ENCODE measurements at places on chromosomes 12 and 14.

DNA sequence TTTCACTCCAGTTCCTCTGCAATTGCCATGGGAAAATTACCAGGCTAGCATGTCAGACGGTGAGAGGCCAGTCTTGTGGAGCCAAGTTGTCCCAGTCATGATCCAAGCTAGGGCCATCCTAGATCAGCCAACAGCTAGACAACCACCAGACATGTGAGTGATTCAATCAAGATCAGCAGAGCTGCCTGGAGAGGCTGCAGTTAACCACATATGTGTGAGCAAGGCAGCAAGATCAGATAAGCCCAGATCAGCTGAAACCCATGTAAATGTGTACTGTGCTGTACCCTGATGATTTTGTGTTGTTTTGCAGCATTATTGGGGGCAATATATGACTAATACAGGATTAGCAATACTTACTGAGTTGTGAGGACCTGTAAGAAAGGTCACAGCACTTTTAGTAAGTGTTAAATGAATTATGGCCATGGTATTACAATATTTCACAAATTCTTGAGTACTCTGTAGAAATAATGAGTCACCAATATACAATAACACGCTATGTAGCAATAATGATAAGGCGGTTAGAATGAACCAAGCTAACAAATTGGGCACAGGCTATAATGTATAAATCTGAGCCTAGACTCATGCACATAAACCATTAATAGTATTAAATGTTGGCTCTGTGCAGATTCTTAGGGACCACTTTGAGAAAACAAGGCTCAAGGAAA, 91.4 kb downstream of the SUDS3 start:
- no peak for DNase-seq

DNA sequence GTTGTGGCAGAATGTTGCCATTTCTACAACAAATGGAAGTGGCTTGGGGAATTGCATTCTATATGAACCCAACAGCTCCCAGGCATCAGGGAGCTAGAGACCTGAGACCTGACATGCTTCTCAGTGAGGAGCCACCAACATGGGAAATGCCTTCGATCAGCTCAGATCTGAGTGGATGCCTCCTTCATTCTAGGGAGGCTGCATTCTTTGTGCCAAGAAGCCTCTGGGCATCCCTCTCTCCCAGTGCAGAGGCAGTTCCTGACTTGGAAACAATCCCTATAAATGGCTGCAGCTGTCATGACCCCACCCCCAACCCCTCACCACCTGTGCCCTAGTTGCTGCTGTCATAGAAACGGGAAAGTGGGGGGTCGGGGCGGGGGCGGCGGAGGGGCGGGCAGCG, 196.3 kb downstream of the PPM1H start:
- no peak for DNase-seq

GRCh38 chr12:84412226-84412625, 500.4 kb downstream of the SLC6A15 start:
- DNase-seq = no peak

- no peak for DNase-seq
Observed at GRCh38 chr12:54749191-54749818, 101.1 kb upstream of the DCD start.

DNA sequence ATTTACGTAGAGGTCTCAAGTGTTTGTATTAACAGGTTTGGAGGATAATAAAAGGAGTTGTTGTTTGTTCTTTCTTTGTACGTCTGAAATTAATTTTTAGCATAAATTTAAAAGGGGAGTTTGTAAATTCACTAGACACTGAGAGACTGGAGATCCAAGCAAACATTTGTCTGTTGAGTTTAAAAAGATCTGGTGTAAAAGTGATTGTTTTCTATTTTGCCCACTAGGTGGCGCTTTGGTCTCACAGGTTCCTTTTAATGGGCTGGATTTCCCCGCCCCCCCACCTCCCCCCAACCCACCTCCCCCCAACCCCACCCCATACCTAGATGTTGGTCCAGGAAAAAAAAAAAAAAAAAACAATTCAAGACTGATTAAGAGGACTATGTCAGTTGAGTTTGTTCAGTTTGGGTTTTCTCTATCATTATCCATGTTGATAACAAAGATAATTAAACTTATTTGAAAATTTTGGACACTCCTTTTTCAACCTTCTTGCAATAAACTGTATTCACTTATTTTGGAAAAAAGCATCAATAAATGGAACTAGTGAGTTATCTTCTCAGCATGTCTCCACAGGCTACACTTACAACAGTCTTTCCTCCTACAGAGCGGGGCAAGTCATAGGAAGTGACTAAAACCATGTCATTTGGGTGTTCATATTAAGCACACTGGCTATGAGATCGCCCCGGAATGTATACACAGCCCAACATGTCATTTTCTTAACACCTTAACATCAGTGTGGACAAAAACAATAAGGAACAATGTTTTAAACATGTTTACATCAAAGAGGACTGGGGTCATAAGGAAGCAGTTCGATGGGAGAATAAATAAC, 841.1 kb downstream of the NRXN3 start:
- no peak for DNase-seq

- no peak for DNase-seq
Observed at GRCh38 chr12:96143827-96144565, 50.2 kb upstream of the ELK3 start.

DNA sequence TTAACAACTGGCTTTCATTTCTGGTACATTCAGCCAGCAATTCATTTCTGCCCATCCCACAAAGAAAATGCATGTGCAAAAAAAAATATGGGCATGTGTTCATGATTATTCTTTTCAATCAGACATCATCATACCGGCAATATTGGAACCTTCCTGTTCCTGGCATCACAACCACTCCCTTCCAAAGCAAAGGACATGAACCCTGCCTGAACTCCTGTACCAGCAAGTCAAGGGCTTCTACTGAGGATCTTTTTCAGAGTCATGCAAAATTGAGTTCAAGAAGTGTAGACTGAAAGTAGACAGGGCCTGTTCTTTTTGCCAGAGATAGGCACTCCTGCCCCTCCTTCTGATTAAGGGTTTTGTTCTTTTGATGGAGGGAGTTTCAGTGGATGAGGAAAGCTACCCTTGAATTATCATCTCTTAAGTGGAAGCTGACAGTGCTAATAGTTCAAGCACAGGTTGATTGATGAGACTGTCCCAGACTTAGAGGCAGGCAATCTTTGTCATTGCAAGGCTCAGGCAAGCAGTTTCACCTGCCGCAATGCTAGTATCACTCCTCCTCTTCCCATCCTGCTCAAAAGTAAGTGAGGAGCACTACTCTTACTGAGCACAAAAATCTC, 22.3 kb upstream of the DIO2 start:
- no peak for DNase-seq

- no peak for DNase-seq
Observed at GRCh38 chr14:104436047-104436591, 143.4 kb upstream of the C14orf180 start.

DNA sequence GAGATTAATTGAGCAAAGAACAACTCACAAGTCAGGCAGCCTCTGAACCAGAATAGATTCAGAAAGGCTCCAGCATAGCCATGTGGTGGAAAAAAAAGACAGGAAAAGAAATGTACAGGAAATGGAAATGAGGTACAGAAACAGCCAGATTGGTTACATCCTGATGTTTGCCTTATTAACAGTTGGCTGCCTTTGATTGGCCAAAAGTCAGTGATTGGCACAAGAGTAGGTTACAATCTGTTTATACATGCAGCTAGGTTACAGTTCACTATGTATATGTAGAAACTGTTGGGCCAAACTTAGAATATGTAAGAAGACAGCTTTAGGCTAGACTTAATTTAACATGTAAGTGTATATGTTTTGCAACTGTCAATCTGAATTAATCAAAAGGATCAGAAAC, 118.9 kb downstream of the UNC79 start:
- no peak for DNase-seq

- no peak for DNase-seq
Observed at GRCh38 chr12:67352682-67353081, 83.5 kb downstream of the CAND1 start.

GRCh38 chr14:64844969-64845536, 34.7 kb downstream of the SPTB start:
- no peak for DNase-seq

Measured in stimulated activated CD8-positive, alpha-beta memory T cell treated with anti-CD3 and anti-CD28 coated beads, Interleukin-15, amount 100 ng/mL, for 48 hours (primary cell).